Endothelial cell of umbilical vein (primary cell): ENCODE measurements at places on chromosomes 1 and 21. TPM values are rescaled to one million over a fixed set of nuclear protein-coding genes. Genes with fewer than 3 reads are reported as not detected.
A peak's percentile ranks its signal among the peaks of the same experiment; 100 is the strongest.

DNA sequence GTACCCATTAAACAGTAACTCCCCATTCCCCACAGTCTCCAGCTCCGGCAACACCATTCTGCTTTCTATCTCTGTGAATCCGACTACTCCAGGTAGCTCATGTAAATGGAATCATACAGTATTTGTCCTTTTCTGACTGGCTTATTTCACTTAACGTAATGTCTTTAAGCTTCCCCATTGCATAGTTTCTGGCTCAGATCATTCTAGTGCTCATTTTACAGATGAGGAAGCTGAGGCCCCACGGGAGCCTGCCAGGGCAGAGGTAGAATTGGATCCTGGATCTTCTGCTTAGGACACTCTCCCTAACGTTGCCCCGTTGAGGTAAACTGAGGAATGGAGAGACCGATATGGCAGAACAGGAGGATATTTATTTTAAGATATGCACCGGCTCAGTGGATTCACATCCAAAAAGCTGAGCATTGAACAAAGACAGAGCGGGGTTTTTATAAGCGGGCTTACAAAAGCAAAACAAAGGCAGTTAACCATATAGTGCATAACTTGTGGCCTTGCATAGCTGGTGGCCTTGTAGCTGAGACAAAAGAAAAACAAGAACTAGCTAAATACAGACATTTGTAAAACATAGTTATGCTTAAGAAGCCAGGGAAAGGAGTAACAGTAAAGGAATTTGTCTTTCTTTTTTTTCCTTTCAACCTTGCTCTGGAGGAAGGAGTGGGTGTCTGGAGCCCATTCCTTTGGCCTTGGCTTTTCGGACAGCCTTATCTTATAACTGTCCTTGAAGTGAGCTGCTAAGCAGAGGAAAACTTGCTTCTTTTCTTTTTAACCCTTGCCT, 15.3 kb upstream of the KLHDC8A start:
- no peaks in the 10 kb centered on the region for H3K4me1 ChIP-seq
- H3K27me3 ChIP-seq: peaks cover 34% of the 10 kb centered on the region
- H3K4me3 ChIP-seq: no peak overlapping the region
- no peaks in the 10 kb centered on the region for H3K36me3 ChIP-seq

GRCh38 chr1:221555689-221556433, 186.0 kb downstream of the DUSP10 start:
- H3K4me3 ChIP-seq: no peak overlapping the region
- no peak overlapping the region for H3K27ac ChIP-seq
- DNase-seq: no peak
- no peaks in the 10 kb centered on the region for H3K27me3 ChIP-seq

DNA sequence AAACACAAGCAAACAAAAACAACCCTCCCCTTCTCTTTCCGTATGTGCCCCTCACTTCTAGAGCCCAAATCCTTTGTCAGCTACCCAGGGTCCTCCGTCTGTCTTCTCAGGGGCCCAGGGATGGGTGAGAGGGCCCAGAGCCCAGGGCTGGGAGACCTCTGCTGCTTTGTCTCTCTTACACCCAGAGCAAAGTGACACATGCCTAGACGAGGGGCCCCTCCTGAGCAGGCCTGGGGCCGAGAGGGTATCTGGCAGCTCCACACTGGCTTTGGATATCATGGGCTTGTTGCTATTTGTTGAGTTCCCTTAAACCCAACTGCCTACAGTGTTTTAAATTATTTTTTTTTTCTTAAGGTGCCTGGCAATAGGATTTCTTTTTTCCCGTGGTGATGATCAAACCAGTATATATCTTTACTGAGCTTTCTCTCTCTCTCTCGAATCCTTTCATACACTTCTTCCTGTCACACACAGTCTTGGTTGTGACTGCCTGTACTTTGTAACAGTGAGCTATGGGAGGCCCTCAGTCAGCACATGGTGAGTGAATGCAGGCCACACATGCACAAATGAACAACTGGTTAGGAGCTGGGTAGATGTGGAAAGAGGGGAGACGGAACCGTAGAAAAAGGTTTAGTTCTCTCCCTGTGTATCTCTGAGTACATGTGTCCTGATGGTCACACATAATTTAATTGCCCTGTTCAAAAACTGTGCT, 14.5 kb downstream of the RASSF5 start:
- no peak overlapping the region for H3K27ac ChIP-seq
- DNase-seq: no peak
- H3K27me3 ChIP-seq: peaks cover under 1% of the 10 kb centered on the region
- no peaks in the 10 kb centered on the region for H3K36me3 ChIP-seq

DNA sequence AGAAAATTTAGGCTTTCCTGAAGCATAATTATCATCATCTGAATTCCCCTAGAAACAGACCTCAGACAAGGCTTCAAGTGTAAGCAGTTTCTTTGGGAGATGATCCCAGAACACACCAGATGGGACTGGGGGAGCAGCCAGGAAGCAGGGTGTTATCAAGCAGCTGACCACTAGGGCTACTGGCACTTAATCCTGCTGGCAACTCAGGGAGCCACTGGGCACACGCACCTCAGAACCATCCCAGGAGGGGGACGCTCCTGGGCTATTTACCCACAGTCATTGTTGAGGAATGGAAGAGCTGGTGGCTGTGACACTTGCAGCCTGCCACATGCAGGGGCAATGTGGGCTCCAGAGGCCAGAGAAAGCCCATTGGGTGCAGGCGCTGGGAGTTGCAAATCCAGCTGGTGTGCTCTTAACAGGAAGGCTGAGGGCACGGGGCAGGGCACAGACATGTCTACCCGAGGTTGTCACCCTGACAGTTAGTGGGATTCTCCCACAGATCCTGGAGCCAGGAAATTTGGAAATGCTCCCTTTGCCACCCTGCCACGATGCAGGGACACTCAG, 15.1 kb upstream of the IL22RA1 start:
- DNase-seq: no peak
- H3K4me1 ChIP-seq: no peaks in the 10 kb centered on the region
- H3K36me3 ChIP-seq: no peaks in the 10 kb centered on the region

DNA sequence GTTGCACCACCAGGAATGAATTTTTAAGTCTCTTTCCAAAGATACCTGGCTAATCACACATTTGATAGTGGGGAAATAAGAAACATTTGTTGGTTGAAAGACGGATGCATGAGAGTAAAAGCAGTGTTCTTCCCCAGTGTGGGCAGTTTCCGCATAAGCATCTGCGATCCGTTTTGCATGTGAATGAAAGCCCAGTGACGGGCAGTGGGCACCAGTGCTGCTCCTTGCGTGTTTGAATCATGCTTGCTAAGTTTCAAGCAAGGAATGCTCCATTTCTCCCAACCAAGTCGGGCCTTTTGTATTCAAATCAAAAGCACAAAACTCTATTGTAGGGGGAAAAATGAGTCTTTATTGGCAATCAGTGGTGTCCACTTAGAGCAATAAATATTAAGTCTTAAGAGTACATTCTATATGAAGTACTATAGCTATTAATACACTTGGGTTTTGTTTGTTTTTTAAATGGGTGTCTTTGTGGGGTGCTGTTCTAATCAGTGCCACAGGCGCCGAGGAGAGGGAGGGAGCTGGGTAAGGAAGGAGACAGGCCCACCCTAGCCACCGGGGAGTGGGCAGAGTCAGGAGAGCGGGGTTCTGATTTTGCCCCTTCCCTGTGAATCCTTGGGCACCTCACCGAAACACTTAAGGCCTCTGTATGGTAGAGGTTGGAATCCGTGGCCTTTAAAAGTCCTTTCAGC, 750 bp upstream of the PTGFRN start:
- DNase-seq: no peak
- H3K27ac ChIP-seq: no peak overlapping the region
- no peaks in the 10 kb centered on the region for H3K4me1 ChIP-seq
- H3K27me3 ChIP-seq: no peaks in the 10 kb centered on the region
- no peak overlapping the region for H3K4me3 ChIP-seq

DNA sequence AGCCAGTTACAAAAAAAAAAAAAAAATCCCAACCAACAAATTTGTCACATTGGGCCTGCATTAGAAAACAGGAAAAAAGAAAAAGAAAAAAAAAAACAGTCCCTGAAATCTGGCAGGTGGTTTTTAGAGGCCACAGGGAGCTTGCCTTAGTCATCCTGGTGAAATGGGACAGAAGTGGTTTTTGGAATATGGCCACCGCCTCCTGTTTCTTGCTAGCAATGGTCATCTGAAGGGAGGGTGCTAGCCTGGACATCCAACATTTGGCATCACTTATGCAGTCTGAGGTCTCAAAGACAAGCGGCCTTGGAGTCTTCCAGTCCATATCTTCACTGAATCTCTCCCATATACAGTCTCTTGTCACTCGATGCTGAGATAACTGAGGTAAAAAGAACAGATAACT, 20.1 kb upstream of the NKAIN1 start:
- no peaks in the 10 kb centered on the region for H3K4me1 ChIP-seq
- no peak overlapping the region for H3K4me3 ChIP-seq
- peaks cover 22% of the 10 kb centered on the region for H3K36me3 ChIP-seq
- no peaks in the 10 kb centered on the region for H3K27me3 ChIP-seq

DNA sequence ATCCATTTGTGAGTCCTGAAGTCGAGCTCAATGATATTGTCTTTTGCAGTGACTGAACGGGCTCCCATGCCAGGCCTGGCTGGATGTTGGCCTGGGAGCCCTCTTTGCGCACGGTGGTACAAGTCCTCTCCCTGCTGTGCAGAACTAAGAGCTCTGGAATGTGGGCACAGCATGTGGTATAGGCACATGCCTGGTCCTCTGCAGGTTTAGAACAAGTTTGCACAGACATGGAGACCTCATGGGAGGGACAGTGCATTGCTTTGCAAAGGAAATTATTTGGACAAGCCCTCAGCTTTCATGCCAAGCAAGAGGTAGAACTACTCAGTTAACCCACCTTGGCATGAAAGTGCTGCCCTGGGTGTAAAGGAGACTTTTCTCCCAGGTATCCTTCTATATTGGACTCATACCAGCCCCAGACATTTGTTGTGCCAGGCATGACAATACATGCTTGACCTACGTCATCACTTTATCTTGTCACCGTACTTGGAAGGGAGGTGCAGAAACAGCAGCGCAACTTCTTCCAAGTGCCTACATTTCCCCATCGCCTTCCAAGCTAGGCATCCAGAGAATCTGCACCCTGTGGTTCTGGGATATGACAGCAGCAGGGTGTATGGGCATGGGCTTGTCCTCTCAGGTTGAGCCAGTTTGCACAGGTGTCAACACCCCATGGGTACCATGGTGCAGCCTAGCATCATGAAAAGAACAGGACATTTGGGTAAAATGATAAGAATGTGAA, 37.6 kb upstream of the MRPS6 start:
- H3K27me3 ChIP-seq: peaks cover 12% of the 10 kb centered on the region
- no peaks in the 10 kb centered on the region for H3K36me3 ChIP-seq
- no peak overlapping the region for H3K4me3 ChIP-seq

- no peaks in the 10 kb centered on the region for H3K27me3 ChIP-seq
- peak; percentile 85 for DNase-seq
- H3K36me3 ChIP-seq: no peaks in the 10 kb centered on the region
- no peak overlapping the region for H3K4me3 ChIP-seq
- peaks cover 51% of the 10 kb centered on the region for H3K4me1 ChIP-seq
These were observed 63.3 kb upstream of the LRRC8D start for GRCh38 chr1:89757532-89757931.

- H3K27ac ChIP-seq: no peak overlapping the region
- DNase-seq: no peak
- no peaks in the 10 kb centered on the region for H3K4me1 ChIP-seq
These were observed 364.5 kb upstream of the DAB1 start for GRCh38 chr1:57788313-57788712.

DNA sequence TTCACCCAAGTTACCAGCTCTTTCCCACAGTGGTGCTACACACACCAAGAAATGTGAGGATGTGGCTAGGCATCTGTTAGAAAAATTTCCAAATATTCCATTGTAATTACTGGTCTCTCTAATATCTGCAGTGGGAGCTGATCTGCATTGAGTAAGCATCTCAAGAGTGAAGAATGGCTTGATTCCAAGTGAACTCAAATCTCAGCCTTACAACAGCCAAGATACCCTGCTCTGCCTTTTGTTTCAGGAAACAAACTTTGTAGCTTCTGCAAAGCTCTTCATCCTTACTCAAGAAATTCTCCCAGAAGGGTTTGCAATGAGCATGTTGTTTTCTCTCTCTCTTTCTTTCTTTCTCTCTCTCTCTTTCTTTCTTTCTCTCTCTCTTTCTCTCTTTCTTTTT, 181.1 kb downstream of the FCRL5 start:
- no peaks in the 10 kb centered on the region for H3K36me3 ChIP-seq
- H3K27ac ChIP-seq: no peak overlapping the region
- DNase-seq: no peak
- no peaks in the 10 kb centered on the region for H3K4me1 ChIP-seq
- H3K4me3 ChIP-seq: no peak overlapping the region

GRCh38 chr1:205693421-205693991, 13.2 kb upstream of the SLC45A3 start:
- no peaks in the 10 kb centered on the region for H3K4me1 ChIP-seq
- no peak overlapping the region for H3K27ac ChIP-seq
- H3K36me3 ChIP-seq: no peaks in the 10 kb centered on the region
- DNase-seq: no peak
- no peak overlapping the region for H3K4me3 ChIP-seq

GRCh38 chr21:25555492-25555891, 51.8 kb downstream of the MRPL39 start:
- H3K27me3 ChIP-seq: no peaks in the 10 kb centered on the region
- DNase-seq: no peak
- H3K27ac ChIP-seq: no peak overlapping the region
- H3K4me3 ChIP-seq: no peak overlapping the region

DNA sequence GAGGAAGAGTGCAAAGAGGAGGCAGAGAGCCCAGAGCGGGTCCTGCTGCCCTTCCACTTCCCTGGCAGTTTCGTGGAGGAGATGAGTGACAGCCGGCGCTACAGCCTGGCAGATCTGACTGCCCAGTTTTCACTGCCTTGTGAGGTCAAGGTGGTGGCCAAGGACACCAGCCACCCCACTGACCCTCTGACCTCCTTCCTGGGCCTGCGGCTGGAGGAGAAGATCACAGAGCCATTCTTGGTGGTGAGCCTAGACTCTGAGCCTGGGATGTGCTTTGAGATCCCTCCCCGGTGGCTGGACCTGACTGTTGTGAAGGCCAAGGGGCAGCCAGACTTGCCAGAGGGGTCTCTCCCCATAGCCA, 10.2 kb downstream of the THEMIS2 start:
- H3K27ac ChIP-seq: no peak overlapping the region
- DNase-seq: no peak
- no peaks in the 10 kb centered on the region for H3K27me3 ChIP-seq
- H3K36me3 ChIP-seq: peaks cover 7% of the 10 kb centered on the region
- no peak overlapping the region for H3K4me3 ChIP-seq
- H3K4me1 ChIP-seq: no peaks in the 10 kb centered on the region

- H3K27ac ChIP-seq: no peak overlapping the region
- no peak overlapping the region for H3K4me3 ChIP-seq
- no peaks in the 10 kb centered on the region for H3K36me3 ChIP-seq
- no peaks in the 10 kb centered on the region for H3K27me3 ChIP-seq
These were observed 32.3 kb downstream of the CCN1 start for GRCh38 chr1:85612704-85613361.

- no peaks in the 10 kb centered on the region for H3K4me1 ChIP-seq
- no peak for DNase-seq
- no peak overlapping the region for H3K27ac ChIP-seq
- peaks cover 20% of the 10 kb centered on the region for H3K27me3 ChIP-seq
These were observed 117.6 kb downstream of the KCNN3 start for GRCh38 chr1:154752273-154753030.

- H3K4me1 ChIP-seq: peaks cover 12% of the 10 kb centered on the region
- no peak overlapping the region for H3K4me3 ChIP-seq
- peak; percentile 29 for DNase-seq
- H3K27me3 ChIP-seq: no peaks in the 10 kb centered on the region
- no peak overlapping the region for H3K27ac ChIP-seq
These were observed 35.1 kb downstream of the PTPRF start for GRCh38 chr1:43565600-43566360.

- no peaks in the 10 kb centered on the region for H3K4me1 ChIP-seq
- no peak overlapping the region for H3K4me3 ChIP-seq
- no peaks in the 10 kb centered on the region for H3K36me3 ChIP-seq
- H3K27me3 ChIP-seq: no peaks in the 10 kb centered on the region
These were observed 382.3 kb upstream of the LRRC7 start for GRCh38 chr1:69185378-69185777.

Gene ADGRL2
- polyA plus RNA-seq: 32.7 and 78.3 TPM in 2 replicates

Gene PLEKHN1
- polyA plus RNA-seq: 0.29 and 0.35 TPM in 2 replicates

Gene GSTM4
- 11.6 and 12.4 TPM in 2 replicates for polyA plus RNA-seq

Gene S100A10
- 56.7 and 76.8 TPM in 2 replicates for polyA plus RNA-seq

Gene FAM163A
- polyA plus RNA-seq: 0.03 TPM in 1 of 2 replicates, not detected in the other
